Kidney glomerular epithelial cell (primary cell): ENCODE measurements at places on chromosomes 2 and 18.

DNA sequence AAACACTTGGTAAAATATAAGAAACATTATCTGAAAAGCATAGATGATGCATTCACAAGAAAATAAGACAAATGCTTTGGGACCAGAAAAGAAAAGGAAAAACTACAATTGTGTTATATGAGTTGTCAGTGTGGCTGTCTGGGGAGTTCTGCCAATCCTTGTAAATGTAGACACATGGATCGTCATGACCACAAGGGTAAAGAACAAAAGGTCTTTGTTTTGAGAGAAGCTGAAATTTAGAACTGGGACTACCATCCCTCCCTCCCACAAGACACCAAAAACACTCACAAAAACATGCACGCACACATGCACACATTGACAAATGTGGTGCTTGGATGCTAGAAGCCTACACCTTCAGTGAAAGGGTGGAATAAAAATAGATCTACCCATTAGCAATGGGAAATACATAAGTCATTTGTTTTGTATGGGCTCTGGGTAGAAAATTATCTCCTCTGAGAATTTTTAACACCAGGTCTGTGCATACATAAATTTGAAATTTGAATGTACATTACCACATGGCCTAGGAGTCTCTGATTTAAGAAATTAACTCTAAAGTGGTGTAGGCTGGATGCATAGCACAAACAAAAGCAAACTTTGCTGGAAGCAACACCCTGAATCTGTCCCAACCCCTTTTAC lies 266.2 kb upstream of the SLC39A10 start:
- DNase-seq, result no peak

- DNase-seq, result no peak
These were observed 374.5 kb downstream of the NCKAP5 start for GRCh38 chr2:133193544-133194361.

- DNase-seq, result no peak
These were observed 123.3 kb downstream of the FHOD3 start for GRCh38 chr18:36420826-36421225.

DNA sequence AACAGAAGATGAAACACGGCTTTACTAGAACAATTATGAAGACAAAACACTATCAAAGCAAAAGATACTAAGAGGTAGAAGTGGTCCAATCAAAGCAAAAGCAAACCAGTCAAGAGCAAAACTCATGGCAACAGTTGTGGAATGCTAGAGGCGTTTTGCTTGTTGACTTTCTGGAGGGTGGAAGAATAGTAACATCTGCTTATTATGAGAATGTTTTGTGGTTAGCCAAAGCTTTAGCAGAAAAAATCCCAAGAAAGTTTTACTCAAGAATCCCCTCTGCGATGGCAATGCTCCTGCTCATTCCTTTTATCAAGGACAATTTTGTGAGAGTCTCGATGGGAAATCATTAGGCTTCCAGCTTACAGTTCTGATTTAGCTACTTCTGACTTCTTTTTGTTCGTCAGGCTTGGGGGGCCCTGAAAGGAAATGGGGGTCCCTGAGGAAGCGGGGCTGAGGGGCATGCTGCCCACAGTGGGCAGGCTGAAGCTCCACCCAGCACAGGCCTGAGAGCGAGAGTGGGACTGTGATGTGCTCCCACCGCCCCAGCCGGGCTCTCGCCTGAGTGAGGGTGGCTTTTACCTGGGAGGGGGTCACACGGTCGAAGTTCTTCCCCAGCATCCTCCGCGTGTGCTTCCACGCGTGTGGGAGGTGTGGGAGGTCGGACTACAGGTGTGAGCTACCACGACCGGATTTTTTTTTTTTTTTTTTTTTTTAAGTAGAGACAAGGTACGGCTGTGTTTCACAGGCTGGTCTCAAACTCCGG lies 49.0 kb upstream of the MC4R start:
- no peak for DNase-seq

GRCh38 chr2:40016151-40016885 lies 237.3 kb upstream of the THUMPD2 start:
- peak; percentile 50 for DNase-seq

- no peak for DNase-seq
These were observed 80.6 kb upstream of the VRK2 start for GRCh38 chr2:57965961-57966360.

- DNase-seq, result no peak
These were observed 88.8 kb upstream of the RMDN2 start for GRCh38 chr2:37836270-37836669.

GRCh38 chr2:112187805-112188596 lies 49.8 kb downstream of the FBLN7 start:
- no peak for DNase-seq

DNA sequence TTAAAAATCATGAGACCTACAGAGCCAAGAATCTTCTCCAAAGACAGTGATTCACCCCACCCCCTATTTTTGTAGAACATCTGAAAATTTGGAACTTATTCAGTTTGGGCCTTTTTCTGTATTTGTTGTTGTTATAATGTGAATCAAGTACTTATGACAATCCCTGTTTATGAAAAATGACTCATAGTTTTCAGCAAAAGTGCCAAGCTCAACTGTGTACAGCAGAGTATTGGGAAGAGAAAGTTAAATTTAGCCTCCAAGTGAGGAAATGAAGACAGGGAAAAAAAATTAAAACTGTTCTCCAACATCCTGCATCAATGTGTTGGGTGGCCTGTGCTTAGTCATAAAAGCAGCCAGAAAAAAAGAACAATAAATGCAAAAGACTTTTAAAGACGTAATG lies 46.2 kb downstream of the LRATD1 start:
- DNase-seq, result no peak

GRCh38 chr18:74610051-74610615 lies 12.5 kb downstream of the ZNF407 start:
- no peak for DNase-seq

GRCh38 chr2:99960291-99960690 lies 182.1 kb downstream of the AFF3 start:
- DNase-seq, result no peak

DNA sequence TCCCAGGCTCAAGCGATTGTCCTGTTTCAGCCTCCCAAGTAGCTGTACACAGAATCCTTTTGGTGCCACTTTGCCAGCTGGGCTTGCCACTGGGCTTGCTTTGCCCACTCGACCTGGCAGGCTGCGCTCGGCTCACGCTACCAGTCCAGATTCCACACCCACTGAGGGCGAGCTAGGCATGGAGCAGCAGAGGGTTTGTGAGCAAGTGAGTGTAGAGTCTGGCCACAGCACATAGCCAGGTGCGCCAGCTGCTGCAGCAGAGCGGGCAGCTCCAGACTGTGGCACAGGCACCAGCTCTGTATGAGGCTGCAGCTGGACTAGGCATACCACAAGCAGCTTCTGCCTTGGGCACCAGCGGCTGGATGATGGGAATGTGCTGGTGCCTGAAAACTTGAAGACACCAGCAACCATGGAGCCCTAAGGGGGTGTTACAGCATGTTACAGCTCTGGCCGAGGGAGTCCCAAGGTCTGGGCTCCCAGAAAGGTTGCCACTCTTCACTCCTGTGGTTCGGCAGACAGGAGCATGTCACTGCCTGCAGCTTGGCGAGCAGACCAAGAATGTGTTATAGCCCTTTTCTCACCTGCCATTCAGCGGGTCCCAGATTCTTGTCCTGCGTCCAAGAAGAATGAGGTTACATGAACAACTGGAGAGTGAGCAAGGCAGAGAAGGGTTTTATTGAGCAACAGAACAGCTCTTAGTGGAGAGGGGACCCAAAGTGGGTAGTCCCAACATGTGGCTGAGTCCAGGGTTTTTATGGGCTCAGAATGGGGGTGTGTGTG lies 12.9 kb downstream of the SMARCAL1 start:
- DNase-seq, result no peak

- no peak for DNase-seq
These were observed 84.3 kb downstream of the EFEMP1 start for GRCh38 chr2:55839182-55839819.

- no peak for DNase-seq
These were observed 32.9 kb downstream of the SOX11 start for GRCh38 chr2:5725072-5725471.

- no peak for DNase-seq
These were observed 175.7 kb upstream of the ARL4C start for GRCh38 chr2:234672498-234673150.

DNA sequence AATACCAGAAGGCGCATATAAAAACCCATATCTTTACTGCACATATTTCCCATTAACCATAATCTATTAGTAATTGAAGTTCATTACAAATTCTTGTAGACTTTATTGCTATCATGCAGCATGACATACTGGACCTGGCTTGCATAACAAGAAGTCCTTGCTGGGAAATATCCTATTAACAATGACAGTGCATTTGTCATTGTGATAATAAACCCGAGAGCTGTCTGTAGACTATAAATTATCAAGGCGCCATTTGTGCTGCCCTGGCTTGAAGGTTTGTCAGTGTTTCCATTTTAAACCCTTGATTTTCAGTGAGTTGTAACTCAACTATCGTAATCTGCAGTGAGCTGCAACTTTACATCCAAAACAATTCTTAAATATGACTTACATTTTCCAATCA lies 59.0 kb downstream of the HNMT start:
- DNase-seq, result no peak

GRCh38 chr2:106178716-106179115 lies 15.4 kb downstream of the UXS1 start:
- no peak for DNase-seq

GRCh38 chr2:49404108-49404507 lies 249.8 kb upstream of the FSHR start:
- no peak for DNase-seq

GRCh38 chr2:112827604-112828185 lies 8.9 kb downstream of the IL1B start:
- DNase-seq, result no peak

GRCh38 chr2:42128721-42129486 lies 40.2 kb upstream of the EML4 start:
- peak; percentile 65 for DNase-seq

DNA sequence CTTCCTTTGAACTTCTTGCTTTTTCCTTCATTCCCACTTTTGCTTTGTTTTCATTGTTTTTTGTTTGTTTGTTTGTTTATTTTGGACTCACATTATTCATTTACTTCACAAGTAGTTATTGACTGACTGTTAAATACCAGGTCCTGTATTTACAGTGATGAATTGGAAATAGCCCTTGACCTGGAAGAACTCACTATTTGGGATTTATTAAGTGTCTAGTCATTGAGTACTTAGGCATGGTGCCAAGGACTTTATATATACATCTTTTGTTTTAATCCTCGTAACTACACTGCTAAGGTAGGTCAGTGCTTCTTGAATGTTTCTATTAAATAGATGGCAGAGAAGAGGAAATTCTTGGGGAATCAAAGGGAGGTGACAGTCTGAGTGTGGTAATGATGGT lies 11.1 kb downstream of the SPOPL start:
- no peak for DNase-seq

DNA sequence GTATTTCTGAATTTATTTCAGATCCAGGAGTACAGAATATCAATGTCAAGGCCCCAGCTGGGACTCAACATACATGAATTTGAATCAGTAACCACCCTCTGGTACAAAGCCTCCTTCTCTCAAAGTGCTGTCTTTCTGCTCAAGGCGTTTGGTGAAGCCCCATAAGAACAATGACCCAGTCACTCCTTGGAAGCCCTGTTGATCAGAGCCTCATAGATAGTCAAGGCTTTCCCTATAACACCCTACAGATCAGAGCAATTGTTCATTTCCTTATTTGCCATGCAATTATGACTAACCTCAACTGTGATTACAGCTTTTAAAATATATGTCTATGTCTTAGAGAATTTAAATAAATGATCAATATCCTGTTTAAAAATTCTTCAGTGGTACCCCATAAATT lies 159.1 kb upstream of the CREB1 start:
- DNase-seq, result no peak

DNA sequence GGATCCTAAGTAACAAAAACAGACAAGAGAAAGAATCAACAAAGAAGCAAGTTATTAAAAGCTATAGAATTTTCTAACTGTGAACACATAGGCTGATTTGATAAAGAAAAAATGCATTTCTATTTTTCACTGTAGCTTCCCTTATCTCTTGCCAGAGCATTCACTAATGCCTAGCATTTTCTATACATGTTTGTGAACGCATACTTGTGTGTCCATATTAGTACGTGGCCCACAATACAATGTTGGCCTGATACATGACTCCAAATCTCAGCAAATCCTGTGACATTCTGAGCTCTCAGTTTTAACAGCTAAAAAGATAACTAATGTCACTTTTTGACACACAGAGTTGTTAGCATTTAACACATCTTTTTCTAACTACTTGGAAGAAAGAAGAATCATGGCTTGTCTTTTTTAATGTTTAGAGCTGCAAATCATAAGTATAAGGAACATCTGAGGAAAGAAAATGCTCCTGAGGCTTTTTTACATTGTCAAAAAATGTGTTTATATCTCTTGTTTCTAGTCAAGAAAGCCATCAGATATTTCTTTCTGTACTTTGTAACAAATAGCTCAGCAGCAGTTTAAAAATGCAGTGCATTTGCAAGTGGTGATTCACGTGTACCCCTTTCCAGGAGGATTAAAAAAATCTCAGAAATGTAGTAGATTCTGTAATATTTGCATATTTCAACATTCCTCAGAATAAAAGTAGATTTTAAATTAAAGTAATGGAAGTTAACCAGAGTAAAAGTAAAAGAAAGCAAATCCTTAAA lies 1646.8 kb upstream of the TMEFF2 start:
- DNase-seq, result no peak

- no peak for DNase-seq
These were observed 47.8 kb downstream of the SLC4A3 start for GRCh38 chr2:219675221-219675620.

DNA sequence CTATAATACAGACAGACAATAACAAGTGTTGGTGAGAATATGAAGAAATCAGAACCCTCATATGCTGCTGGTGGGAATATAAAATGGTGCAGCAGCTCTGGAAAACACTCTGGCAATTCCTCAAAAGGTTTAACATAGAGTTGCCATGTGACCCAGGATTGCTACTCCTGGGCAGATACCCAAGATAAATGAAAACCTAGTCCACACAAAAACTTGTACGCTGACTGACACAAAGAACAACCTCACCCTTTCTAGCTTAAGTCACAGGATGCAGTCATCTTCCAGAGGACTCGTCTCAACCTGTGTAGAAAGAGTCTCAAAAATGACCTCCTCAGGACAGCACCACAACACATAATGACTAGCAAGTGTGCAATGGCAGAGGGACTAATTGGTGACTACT lies 71.6 kb upstream of the ACAA2 start:
- no peak for DNase-seq

GRCh38 chr18:40925071-40925541 lies 1029.9 kb upstream of the PIK3C3 start:
- DNase-seq, result no peak

GRCh38 chr2:15306706-15307105 lies 254.4 kb downstream of the NBAS start:
- DNase-seq, result no peak

- DNase-seq, result no peak
These were observed 28.5 kb upstream of the HS6ST1 start for GRCh38 chr2:128347171-128347558.
